Amniotic stem cell (primary cell): ENCODE measurements at places on chromosomes 2 and 18.

GRCh38 chr18:22827741-22828140 is 105.4 kb upstream of the RBBP8 start:
- no peak for DNase-seq

- no peak for DNase-seq
These were observed 290.8 kb downstream of the DYSF start for GRCh38 chr2:71743995-71744675.

DNA sequence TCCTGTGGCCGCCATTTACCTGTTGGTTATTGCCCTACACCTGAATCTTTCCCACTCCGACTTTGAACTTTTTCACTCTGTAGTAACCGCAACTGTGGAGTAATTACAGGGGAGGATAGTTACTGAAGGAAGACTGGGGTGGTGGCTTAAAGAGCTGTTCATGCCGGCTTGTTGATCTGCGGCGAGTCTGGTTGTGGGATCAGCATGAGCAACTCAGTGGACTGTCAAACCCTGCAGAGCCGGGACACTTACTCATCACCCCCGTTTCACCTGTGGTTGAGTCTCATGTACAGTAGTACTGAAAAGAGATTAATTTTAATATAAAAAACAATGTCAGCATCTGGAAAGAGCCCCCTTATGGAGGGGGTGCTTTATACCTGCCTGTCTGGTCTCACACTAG is 2.1 kb downstream of the ASB1 start:
- no peak for DNase-seq

- no peak for DNase-seq
These were observed 20.4 kb upstream of the TDRD15 start for GRCh38 chr2:21103274-21103891.

DNA sequence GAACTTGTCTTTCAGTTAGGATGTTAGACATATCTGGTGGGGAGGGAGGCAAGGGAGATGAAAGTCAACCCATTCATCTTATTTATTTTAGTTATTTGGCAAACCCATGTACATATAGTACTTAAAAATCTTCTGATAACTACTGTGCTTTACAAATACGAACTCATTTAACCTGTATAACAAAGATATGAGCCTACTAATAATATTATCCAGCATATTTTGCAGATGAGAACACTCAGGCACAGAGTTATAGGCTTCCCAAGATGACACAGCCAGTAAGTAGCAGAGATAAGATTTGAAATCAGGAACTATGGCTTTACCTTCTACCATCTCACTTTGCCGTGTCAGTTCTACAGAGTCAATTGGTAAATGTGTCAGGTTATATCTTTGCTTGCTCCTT is 262.6 kb upstream of the DOK6 start:
- DNase-seq, result no peak
